ENCODE measurements at places on chromosomes 3 and 15. TPM values are rescaled to one million over a fixed set of nuclear protein-coding genes. Genes with fewer than 3 reads are reported as not detected.

- peaks cover 4% of the 10 kb centered on the region for H3K36me3 ChIP-seq
- no peak overlapping the region for H3K27ac ChIP-seq
- H3K27me3 ChIP-seq = no peaks in the 10 kb centered on the region
- DNase-seq = no peak
- no peaks in the 10 kb centered on the region for H3K4me1 ChIP-seq
- H3K4me3 ChIP-seq = no peak overlapping the region
Observed at GRCh38 chr3:27610800-27611525, 111.2 kb downstream of the EOMES start.

ACKR2 gene
- total RNA-seq = 2.8 TPM

GRCh38 chr3:36416599-36416998 is 36.3 kb downstream of the STAC start:
- H3K4me1 ChIP-seq = no peaks in the 10 kb centered on the region
- no peak overlapping the region for H3K4me3 ChIP-seq
- no peaks in the 10 kb centered on the region for H3K36me3 ChIP-seq
- no peak overlapping the region for H3K27ac ChIP-seq

LIPH gene
- not detected for total RNA-seq

DNA sequence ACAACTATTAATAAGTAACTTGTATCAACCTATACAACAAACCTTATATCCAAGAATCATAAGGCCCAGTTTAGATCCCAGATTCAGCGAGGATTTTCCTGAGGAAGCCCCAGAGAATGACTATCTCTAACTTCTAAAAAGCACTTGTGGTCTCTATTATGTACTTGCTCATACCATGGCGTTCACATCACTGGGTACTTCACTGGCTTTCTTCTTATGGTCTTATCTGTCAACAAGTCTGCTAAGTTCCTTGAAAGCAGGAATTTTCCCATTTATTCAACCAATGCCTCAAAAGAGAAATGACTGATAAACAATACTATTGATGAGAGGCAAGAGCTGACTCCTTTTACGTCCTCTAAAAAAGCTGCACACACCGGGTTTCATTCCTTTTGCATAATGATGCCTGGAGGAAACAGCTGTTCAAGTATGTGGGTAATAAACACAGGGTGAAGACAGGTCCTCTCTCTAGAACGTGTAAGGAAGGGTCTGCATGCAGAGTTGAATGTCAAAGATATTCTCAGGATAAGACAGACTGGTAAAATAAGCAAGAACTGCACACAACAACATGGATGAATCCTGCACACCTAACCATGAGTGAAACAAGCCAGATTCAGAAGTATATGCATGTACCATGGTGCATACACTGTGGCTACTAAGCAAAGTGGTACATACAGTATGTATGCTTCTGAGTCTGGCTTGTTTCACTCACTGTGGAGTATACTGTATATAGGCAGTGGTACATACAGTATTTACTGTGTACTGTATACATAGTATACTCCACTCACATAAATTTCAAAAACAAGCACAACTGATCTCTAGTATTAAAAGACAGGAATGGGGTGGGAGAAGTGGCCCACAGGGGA is 408.7 kb downstream of the SHQ1 start:
- no peak for DNase-seq
- no peaks in the 10 kb centered on the region for H3K27me3 ChIP-seq
- H3K36me3 ChIP-seq = peaks cover 63% of the 10 kb centered on the region
- H3K4me1 ChIP-seq = peaks cover 70% of the 10 kb centered on the region

GRCh38 chr15:47331829-47332393 is 385.4 kb upstream of the SEMA6D start:
- no peak overlapping the region for H3K27ac ChIP-seq
- no peak overlapping the region for H3K4me3 ChIP-seq
- H3K27me3 ChIP-seq = no peaks in the 10 kb centered on the region
- DNase-seq = no peak
- no peaks in the 10 kb centered on the region for H3K36me3 ChIP-seq

- H3K27me3 ChIP-seq = peaks cover 8% of the 10 kb centered on the region
- H3K27ac ChIP-seq = no peak overlapping the region
- no peaks in the 10 kb centered on the region for H3K36me3 ChIP-seq
- no peak overlapping the region for H3K4me3 ChIP-seq
- no peak for DNase-seq
Observed at GRCh38 chr3:61571516-61572336, 10.4 kb downstream of the PTPRG start.

- no peak overlapping the region for H3K4me3 ChIP-seq
- H3K27ac ChIP-seq = peak overlapping the region; percentile 43
- peaks cover 16% of the 10 kb centered on the region for H3K4me1 ChIP-seq
Observed at GRCh38 chr3:50971487-50971924, 296.8 kb downstream of the DOCK3 start.

GRCh38 chr15:33183334-33183733 is 11.2 kb downstream of the FMN1 start:
- no peaks in the 10 kb centered on the region for H3K27me3 ChIP-seq
- DNase-seq = no peak
- H3K4me3 ChIP-seq = no peak overlapping the region
- no peak overlapping the region for H3K27ac ChIP-seq
- H3K4me1 ChIP-seq = no peaks in the 10 kb centered on the region

DNA sequence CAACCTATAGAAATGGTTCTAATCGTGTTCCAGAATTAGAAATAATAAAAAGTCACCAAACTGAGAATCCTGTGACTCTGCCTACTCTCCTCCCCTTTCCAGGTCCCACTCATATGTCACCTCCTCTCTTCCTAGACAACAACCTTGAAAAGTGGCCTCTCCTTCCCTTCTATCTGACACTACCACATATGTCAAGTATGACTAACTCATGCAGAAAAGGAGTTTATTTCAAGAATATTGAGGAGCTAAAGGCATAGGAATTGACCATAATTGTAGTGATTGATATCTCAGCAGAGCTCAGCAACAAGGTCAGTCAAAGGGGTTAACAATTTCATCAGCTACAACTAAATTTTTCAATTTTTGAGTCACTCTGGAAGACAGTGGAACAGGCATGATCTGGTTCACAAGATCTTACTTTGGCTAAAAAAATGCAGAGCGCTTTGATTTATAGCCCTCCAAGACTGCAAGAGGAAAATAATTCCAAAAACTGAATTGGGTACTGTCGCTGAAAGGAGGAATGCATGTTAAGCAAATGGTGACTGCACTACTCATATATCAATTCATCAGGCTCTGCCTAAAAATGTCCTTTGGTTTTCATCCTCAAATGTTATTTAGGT is 160.6 kb upstream of the ARHGEF26 start:
- no peaks in the 10 kb centered on the region for H3K4me1 ChIP-seq
- no peak for DNase-seq
- no peak overlapping the region for H3K4me3 ChIP-seq
- no peaks in the 10 kb centered on the region for H3K36me3 ChIP-seq
- no peak overlapping the region for H3K27ac ChIP-seq

Data from activated CD8-positive, alpha-beta T cell treated with anti-CD3 and anti-CD28 coated beads, Interleukin-2, amount 10 ng/mL, durations not matched to agents 7 days and 5 days (primary cell).